GM03348 (cell line): ENCODE measurements at places on chromosomes 12 and 14.

DNA sequence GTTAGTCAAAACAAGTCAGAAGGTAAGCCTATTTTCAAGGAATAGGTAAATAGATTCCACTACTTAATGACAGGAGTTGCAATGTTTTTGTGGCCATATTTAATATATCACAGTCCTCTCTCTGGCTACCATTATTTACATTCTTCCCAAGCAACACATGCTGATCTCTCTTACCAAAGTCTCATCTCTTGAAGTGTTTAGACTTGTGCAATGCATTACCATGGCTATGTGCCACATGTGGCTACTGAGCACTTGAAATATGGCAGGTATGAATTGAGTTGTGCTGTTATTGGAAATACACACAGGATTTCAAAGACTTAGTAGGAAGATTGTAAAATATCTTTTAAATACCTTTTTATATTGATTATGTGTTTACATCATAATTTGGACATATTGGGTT is 262.4 kb upstream of the PDE3A start:
- DNase-seq = peak; percentile 31

DNA sequence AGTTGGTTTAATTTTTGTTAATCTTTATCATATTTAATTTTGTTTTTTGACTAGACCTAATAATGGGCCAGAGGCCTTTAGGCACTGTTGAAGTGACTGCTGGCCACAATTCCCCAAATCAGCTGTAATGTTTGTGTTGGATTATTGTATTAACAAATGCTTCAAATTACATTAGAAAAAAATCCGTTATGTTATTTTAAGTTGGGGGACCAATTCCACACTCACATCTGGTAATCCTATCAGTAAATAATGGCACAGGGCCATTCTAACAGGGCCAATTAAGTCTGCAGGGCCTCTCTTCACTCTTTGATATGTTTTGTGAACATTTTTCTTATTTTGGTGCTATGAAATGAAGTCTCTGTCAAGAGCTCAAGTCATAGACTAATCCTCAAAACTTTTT is 39.6 kb downstream of the CHST11 start:
- DNase-seq = no peak

DNA sequence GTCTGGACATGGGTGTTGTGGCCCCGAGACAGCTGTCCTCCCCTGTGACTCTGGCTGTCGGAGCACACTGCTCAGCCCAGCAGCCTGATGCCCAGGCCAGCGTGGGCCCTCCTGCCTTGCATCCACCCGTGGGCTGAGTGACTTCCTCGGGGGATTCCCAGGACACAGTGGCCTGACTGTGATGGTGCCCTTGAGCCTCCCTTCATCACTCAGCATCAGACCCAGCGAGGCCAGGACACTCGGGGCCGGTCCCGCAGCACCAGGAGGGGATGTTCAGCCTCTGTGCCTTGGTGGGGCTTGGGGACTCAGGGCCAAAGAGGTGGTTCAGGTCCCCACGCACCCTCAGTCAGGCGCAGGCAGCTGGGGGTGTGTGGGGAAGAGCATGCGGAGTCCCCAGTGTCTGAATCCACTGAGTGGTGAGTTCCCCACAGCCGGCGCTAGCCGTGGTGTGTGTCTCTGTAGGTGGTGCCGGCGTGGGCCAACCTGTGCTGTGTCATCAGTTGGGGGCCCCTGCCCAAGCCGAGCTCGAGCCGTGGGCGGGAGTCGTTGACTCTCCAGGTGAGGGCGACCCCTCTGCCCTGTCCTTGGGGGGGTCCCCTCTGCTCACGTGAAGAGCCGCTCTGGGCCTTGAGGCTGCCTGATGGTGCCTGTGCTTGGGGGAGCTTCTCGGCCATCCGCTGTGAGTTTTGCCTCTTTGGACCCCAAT is 185.8 kb downstream of the ADGRD1 start:
- no peak for DNase-seq

DNA sequence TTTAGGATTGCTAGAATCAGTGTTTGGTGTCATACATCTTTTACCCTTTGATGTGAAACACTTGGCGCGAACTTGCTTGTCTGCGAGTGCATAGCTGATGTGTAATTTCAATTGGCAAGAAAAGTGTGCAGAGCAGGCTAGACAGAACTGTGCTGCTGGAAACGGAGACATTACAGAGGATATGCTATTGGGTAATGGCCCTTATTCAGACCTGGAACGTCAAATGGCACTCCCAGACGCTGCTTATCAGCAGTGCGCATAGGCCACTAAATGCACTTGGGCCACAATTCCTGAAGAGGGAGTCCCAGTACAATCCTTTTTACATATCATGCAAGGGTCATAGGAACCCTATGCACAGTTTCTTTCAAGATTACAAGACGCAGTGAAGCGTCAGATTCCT is 15.7 kb upstream of the SLC10A1 start:
- DNase-seq = no peak

- no peak for DNase-seq
Observed at GRCh38 chr14:95697764-95698163, 11.5 kb downstream of the TCL1B start.
